Suprapubic skin (tissue), 4 donors: ENCODE measurements at places on chromosomes 7 and 10.

DNA sequence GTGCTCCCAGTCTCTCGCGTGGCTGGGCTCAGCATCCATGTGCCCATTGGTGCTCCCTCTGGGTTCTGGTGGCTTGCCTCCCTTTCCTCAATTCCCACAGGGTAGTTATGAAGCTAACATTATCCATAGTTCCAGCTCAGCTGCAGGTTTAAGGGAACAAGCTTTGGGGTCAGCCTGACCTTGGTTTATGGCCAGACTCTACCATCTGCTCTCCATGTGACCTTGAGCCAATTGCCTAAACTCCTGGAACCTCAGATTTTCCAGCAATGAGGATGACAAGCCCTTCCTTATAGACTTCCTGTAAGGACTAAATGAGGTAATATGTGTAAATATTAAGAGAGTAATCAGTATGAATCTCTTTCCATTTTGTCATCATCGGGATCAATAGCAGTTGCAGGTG is 10.1 kb upstream of the SLC29A3 start:
- H3K36me3 ChIP-seq: no peaks in the 10 kb centered on the region
- no peak overlapping the region for H3K27ac ChIP-seq
- no peak for DNase-seq
- peaks cover 19% of the 10 kb centered on the region for H3K4me1 ChIP-seq

- H3K4me3 ChIP-seq: no peak overlapping the region
- no peak overlapping the region for H3K27ac ChIP-seq
Observed at GRCh38 chr7:120303105-120303504, 30.1 kb downstream of the KCND2 start.

GRCh38 chr10:42827201-42827600 is 44.6 kb downstream of the BMS1 start:
- peaks cover 77% of the 10 kb centered on the region for H3K36me3 ChIP-seq
- H3K4me1 ChIP-seq: no peaks in the 10 kb centered on the region
- H3K4me3 ChIP-seq: no peak overlapping the region
- no peak for DNase-seq

DNA sequence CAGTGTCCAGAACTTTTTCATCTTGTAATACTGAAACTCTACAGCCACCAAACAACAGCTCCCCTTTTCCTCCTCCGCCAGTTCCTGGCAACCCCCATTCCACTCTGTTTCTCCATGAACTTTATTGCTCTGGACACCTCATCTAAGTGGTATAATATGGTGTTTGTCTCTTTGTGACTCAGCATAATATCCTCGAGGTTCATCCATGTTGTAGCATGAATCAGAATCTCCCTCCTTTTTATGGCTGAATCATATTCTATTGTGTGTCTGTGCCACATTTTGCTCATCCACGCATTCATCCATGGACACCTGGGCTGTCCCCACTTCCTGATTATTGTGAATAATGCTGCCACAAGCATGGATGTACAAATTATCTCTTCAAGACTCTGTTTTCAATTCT is 124.4 kb upstream of the FGFR2 start:
- H3K36me3 ChIP-seq: no peaks in the 10 kb centered on the region
- H3K27me3 ChIP-seq: no peaks in the 10 kb centered on the region
- H3K4me3 ChIP-seq: no peak overlapping the region
- H3K27ac ChIP-seq: no peak overlapping the region
- no peaks in the 10 kb centered on the region for H3K4me1 ChIP-seq
- DNase-seq: no peak

DNA sequence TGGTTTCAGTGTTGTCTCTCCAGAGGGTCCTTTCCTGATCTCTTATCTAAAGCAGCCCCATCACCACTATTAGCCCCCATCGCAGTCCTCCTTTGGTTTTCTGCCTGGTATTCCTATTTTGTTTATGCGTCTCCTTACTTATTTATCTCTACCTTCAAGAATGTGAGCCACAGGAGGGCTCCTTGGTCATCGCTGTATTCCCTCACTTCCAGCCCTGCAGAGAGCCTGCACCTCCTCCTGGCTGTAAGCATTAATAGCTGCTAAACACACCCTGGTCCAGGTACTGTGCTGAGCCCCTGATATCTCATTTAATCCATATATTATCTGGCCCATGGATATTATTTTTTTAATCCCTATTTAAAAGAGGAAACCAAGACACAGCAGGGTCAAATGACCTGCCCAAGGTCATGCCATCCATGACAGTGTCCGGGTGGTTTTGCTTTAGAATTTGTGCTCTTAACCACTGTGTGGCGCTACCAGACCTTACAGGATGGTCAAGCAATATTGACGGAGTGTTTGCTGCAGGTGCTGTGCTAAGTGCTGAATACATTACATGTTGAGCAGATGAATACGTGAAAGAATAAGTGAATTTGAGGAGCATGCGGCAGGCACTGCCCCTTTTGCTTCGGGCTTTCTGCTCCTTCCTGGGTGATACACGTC is 227.2 kb downstream of the ADAM12 start:
- no peak overlapping the region for H3K27ac ChIP-seq
- H3K4me3 ChIP-seq: no peak overlapping the region
- no peak for DNase-seq
- H3K4me1 ChIP-seq: no peaks in the 10 kb centered on the region
- H3K27me3 ChIP-seq: peaks cover 3% of the 10 kb centered on the region

DNA sequence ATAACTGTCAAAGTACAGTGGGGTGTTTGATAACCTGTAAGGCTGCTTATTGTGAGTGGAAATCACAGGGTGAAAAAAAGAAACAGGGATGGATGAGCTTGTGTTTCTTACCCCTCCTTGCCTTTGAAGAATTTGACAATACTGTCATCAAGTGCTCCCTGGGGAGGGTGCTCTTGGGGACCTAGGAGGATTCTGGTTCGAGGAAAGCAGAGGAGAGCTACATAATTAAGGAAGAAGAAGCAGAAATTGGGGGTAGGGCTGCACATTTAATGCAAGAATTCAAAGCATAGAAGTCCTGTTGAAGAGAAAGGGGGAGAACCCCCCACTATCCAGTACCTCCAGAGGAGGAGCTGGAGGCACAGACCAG is 208.1 kb upstream of the PHYHIPL start:
- H3K4me3 ChIP-seq: no peak overlapping the region
- no peak for DNase-seq
- peaks cover 2% of the 10 kb centered on the region for H3K4me1 ChIP-seq
- H3K36me3 ChIP-seq: no peaks in the 10 kb centered on the region
- H3K27me3 ChIP-seq: no peaks in the 10 kb centered on the region

DNA sequence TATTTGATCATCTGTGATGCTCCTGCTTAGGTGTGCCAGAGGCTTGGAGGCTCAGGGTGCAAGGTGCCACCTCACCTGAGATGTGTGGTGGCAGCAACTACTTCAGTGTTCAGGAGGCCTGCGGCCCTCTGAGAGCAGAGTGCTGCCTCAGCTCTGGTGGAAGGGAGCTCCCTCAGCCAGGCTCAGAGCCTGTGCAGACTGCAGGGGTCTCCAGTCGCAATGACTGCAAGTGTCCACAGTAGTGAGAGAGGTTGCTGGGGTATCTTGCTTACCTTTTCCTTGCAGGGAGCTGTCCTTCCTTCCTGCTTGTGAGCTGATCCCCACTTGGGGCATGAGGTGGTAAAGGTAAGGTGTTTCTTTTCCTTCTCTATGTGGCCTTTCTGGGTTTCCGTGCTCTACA is 131.0 kb upstream of the GAD2 start:
- H3K36me3 ChIP-seq: no peaks in the 10 kb centered on the region
- H3K4me1 ChIP-seq: no peaks in the 10 kb centered on the region
- DNase-seq: no peak
- no peak overlapping the region for H3K4me3 ChIP-seq

DNA sequence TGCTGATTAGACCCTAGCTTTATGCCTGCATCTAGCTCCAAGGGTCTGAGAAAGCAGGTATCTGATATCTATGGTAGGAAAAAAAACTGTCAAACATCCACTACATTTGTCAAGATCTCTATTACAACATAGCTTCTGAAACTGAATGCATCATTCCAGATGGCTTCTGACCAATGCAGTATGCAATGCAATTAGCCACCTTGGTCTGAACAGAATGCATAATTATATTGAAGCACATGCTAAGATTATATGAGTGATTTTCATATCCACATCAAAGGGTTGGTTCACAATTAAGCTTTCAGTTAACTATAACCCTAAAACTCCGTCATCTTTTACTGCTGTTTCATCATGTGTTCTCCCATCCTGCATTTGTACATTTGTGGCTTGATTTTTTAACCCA is 271.4 kb downstream of the POLR1F start:
- H3K27ac ChIP-seq: no peak overlapping the region
- no peak overlapping the region for H3K4me3 ChIP-seq
- no peaks in the 10 kb centered on the region for H3K4me1 ChIP-seq
- no peak for DNase-seq

DNA sequence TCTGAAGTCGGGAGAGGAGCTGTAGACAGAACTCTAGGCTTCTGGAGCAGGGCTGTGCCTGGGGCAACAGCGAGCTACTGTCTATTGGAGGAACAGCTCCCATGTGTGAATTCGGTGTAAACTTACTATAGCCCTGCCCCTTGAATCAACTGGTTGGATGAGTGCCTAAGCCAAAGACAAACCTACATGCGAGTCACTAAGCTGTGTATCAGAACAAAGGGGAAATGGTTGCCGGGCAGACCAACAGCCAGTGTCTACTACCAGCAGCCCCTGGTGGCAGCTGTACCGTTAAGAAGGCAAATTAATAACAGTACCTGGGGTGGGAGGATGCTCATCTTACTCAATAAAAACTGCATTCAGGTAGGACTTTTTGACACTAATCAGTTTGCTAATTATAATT is 343.6 kb downstream of the ACTR3B start:
- H3K36me3 ChIP-seq: no peaks in the 10 kb centered on the region
- DNase-seq: no peak
- H3K4me3 ChIP-seq: no peak overlapping the region
- H3K4me1 ChIP-seq: no peaks in the 10 kb centered on the region

GRCh38 chr7:101179713-101180112 is 380 bp downstream of the NAT16 start:
- no peak for DNase-seq
- H3K36me3 ChIP-seq: no peaks in the 10 kb centered on the region
- peaks cover 90% of the 10 kb centered on the region for H3K27me3 ChIP-seq
- H3K4me1 ChIP-seq: peaks cover 18% of the 10 kb centered on the region
- no peak overlapping the region for H3K27ac ChIP-seq
- H3K4me3 ChIP-seq: no peak overlapping the region

DNA sequence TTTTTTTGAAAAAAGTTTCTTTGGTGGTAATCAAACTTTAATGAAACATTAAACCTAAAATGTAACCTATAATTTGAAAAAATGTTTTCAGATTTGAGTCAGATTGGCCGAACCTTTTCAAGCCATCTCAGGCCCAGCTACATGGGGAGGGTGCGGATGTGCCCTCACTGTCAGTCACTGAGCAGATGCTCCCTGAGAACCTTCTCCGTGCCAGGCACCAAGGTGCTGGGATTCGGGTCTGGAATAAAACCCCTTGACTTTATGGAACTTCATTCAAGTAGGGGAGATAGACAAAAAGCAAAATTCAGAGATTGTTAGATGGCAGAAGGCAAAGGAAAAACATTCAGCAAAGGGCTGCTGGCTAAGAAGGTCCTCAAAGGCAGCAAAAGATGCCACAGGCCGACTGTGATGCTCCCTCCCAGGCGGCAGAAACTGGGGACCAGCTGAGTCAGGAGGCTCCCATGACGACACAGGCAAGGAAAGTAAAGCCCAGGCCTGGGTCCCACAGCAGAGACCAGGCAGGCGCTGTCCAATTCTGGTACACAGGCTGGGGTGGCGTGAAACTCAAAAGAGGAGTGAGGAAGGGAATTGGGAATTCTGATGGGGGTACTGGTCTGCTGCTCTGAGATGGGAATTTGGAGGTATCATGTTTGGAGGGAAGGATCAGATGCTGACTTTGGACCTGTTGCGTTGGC is 82.2 kb upstream of the DDC start:
- no peaks in the 10 kb centered on the region for H3K4me1 ChIP-seq
- H3K36me3 ChIP-seq: no peaks in the 10 kb centered on the region
- no peaks in the 10 kb centered on the region for H3K27me3 ChIP-seq
- DNase-seq: peak; percentile 62
- H3K4me3 ChIP-seq: no peak overlapping the region
- no peak overlapping the region for H3K27ac ChIP-seq

GRCh38 chr10:118264838-118265470 is 77.2 kb downstream of the FAM204A start:
- no peak overlapping the region for H3K4me3 ChIP-seq
- no peaks in the 10 kb centered on the region for H3K36me3 ChIP-seq
- H3K4me1 ChIP-seq: no peaks in the 10 kb centered on the region
- no peak for DNase-seq

DNA sequence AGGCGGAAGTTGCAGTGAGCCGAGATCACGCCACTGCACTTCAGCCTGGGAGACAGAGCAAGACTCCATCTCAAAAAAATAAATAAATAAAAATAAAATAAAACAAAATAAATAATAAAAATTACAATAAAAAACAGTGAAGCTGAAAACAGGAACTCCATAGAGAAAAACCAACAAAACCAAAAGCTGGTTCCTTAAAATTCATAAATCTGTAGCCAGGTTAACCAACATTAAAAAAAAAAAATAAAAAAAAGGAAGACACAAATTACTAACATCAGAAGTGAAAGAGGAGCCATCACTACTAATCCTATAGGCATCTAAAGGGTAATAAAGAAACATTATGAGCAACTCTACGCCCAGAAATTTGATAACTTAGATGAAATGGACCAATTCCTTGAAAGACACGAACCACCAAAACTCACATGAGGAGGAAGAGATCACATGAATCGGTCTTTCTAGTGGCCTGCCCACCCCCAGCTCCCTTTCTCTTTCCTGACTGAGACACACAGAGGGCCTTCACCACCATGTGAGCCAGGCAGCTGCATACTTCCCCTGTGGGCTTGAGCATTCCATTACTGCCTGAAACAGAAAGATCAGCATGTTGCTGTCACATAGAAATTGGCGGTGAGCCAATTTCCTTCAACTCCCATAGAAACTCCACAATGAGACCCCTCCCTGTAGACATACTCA is 208.7 kb downstream of the MAD1L1 start:
- H3K4me3 ChIP-seq: no peak overlapping the region
- DNase-seq: peak; percentile 53
- H3K4me1 ChIP-seq: peaks cover 19% of the 10 kb centered on the region
- no peaks in the 10 kb centered on the region for H3K27me3 ChIP-seq

- H3K4me1 ChIP-seq: no peaks in the 10 kb centered on the region
- H3K27me3 ChIP-seq: no peaks in the 10 kb centered on the region
- H3K27ac ChIP-seq: no peak overlapping the region
- peak; percentile 55 for DNase-seq
Observed at GRCh38 chr7:1849351-1850041, 179.4 kb downstream of the ELFN1 start.

DNA sequence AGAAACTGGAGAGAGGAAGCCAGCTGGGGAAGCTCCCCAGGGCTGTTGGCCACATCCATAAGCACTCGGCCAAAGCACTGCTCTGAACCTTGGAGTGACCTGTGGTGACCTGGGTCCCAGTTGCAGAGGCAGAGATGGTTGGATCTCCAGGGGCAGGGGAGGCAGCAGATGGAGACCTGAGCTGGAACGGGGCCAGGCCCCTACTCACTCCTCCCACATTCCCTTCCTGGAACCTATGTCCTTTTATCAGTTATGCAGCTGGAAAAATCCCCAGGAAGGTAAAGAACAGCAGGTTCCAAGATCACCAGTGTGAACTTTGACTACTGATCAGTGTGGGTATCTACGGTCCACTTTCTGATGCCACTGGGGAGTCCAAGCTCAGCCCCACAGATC is 9.6 kb upstream of the PNLIPRP2 start:
- no peaks in the 10 kb centered on the region for H3K36me3 ChIP-seq
- peaks cover 4% of the 10 kb centered on the region for H3K4me1 ChIP-seq
- DNase-seq: no peak
- no peak overlapping the region for H3K27ac ChIP-seq

GRCh38 chr7:151428378-151429236 is 11.3 kb downstream of the CRYGN start:
- no peak for DNase-seq
- H3K27ac ChIP-seq: no peak overlapping the region
- no peaks in the 10 kb centered on the region for H3K27me3 ChIP-seq
- no peak overlapping the region for H3K4me3 ChIP-seq
- H3K36me3 ChIP-seq: no peaks in the 10 kb centered on the region
